Activated T-cell treated with anti-CD3 and anti-CD28 coated beads, Interleukin-2, amount 50 U/mL, for 48 hours (primary cell): ENCODE measurements at places on chromosomes 2 and 18.

DNA sequence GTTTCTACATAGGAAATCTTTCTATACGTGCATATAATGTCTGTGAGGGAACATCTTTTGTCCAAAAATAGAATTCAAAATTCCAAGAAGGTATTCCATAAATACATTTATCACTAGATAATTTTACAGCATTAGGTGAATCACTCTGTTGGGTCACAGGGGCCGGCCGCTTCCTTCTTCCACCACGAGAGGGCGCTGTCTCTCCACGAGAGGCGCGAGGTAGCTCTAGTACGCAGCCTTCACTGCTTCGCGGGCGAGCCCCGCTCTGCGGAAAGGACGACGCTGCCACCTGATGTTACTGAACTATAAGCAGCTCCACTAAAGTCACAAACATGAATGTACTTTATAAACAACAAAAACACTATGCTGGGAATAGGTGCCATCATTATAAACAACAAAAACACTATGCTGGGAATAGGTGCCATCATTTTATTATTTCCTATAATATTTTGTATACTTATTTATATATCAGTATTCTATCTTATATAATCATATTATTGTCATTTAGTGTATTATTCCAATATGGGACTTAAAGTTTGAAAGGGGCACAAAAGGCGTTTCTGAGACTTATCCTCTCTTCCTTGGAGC, 69.4 kb upstream of the REV1 start:
- DNase-seq = peak; percentile 92

DNA sequence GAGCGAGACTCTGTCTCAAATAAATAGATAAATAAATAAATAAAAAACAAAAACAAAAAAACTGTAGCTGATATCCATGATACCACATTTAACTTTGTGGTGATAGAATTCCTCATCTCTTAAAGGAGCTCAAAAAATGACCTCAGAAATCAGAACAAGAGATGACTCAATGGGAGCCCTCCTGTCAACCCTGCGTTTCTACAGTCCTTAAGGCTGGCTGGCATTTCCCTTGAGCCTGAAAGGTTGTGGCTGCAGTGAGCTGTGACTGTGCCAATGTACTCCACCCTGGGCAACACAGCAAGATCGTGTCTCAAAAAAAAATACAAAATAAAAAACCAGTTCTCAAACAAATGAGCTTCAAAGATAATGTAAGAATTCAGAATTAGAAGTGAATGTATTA, 40.4 kb downstream of the CHST9 start:
- no peak for DNase-seq

DNA sequence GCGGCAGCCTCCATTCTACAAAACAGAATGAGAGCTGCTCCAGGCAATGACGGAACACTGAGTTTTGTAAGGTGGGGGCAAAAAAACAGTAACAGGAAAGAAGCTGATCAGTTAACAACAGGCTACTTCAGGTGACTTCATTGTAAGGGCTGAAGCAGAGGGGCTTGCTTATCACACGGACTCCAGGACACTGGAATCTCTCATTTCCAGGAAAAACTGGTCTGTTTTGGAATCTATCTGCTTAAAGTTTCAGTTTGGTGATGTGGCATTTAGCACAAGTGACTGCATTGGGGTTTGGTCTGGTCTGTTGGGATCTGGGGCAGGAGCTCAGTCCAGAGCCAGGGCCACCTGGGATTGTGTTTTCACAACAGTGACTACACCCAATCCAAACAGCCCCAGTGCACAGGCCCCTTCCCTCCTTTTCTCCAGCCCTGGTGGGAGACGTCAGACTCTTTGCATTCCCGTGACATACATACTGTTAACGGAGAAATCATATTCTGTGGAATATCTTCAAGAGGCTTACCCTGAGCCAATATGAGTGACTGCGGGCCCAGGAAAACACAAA, 14.1 kb downstream of the AMER3 start:
- no peak for DNase-seq

DNA sequence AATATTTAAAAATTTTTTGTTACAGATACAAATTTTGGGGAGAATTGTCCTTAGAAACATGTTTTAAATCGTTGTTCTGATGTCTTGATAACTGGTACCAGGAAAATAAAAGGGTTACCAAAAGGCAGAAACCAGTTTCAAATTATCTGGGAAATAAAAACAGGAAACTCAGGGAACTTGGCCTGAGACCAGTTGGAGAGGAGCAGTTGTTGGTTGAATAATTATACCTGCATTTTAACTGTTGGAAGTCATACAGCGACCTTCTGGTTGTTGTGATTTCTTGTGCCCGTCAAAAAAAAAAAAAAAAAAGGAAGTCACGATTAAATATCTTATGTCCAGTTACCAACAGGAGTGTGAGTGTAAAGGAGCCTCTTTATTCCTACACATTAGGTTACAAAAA, 51.8 kb downstream of the CRIM1 start:
- DNase-seq = no peak

- no peak for DNase-seq
Observed at GRCh38 chr2:71534826-71535225, 81.5 kb downstream of the DYSF start.

GRCh38 chr2:101435001-101435862, 39.7 kb downstream of the RFX8 start:
- DNase-seq = no peak

DNA sequence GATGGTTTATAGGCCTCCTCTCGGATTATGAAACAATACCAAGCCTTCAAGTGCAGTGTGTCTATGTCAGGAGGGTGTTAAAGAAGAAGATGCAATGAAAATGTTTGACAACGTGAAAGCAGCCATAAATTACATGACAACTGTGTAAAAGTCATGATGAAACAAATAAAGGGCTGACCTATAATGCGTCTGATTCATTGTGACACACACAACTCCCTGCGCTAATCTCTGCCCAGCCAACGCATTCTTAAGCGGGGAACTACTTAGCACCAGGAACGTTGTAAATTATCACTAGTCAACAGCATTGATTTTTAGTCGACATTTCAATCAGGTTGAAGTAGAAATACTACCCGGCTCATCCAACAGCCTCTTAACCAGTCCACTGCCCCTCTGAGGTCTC, 26.8 kb downstream of the BCL11A start:
- no peak for DNase-seq

DNA sequence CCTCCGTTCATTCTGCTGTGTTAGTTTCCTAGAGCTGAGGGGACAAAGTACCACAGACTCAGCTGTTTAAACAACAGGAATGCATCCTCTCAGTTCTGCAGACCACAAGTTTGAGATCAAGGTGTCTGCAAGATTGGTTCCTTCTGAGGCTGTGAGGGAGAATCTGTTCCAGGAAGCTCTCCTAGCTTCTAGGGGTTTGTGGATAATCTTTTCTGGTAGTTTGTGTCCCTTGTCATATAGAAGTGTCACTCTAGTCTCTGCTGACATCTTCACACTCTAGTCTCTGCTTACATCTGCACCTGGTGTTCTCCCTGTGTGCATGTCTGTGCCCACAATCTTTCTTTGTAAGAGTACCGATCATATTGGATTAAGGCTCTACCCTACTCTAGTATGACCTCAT, 581.8 kb downstream of the RNF144A start:
- DNase-seq = no peak

DNA sequence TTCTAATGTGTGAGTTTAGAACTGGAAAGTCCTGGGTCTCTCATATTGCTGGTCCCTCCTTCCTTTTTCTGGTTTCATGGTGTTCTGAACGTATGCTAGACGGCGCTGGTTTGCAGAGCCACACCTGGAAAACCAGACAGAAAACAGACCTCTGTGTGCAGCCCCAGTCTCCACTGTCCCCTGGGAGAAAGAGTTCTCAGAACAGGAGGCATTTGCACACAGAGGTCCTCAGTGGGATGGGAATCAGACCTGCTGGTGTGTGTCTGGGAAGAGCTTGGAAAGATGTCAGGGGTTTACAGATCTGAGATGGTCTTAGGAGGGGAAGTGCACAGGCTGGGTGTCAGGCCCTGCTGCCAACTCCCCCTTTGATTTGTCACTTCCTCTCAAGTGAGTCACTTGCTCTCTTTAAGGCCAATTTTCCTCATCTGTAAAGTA, 14.9 kb upstream of the MBP start:
- DNase-seq = peak; percentile 40

DNA sequence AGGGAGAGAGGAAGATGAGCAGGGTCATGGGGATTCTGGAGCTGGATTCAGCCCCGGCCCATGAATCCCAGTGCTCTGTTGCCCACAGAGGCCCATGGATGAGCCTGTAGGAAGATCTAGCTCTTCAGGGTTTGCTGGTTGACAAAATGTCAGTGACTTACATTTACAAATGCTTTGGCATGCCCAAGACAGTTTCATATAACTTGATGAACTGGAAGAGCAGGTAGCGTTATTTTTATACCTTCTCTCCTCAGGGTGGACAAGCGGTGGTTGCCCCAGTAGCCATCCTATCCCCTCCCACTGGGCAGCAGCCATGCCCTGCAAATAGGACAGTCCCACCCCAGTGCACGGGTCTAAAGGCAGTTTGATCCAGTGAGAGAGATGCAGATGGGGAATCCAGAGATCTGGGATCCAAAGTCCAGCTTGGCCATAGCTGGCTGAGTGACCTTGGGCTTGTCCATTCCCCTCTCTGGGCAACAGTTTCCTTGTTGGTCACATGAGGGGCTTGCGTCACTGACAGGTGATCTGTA, 21.5 kb upstream of the KCNK3 start:
- no peak for DNase-seq
